ENCODE measurements at places on chromosomes 7 and 10. TPM values are rescaled to one million over a fixed set of nuclear protein-coding genes. Genes with fewer than 3 reads are reported as not detected.

CYP2C9 gene
- not detected for total RNA-seq

CSTF2T gene
- 15.9 TPM for total RNA-seq

LRRC61 gene
- 0.07 TPM for total RNA-seq

SPDYE5 gene
- not detected for total RNA-seq

CNPY1 gene
- not detected for total RNA-seq

VAX1 gene
- total RNA-seq: 1.2 TPM

EPHA1 gene
- 0.05 TPM for total RNA-seq

TAS2R5 gene
- 0.34 TPM for total RNA-seq

MKX gene
- not detected for total RNA-seq

LRRD1 gene
- total RNA-seq: not detected

PDLIM1 gene
- total RNA-seq: 293 TPM

RNF148 gene
- total RNA-seq: not detected
